ENCODE measurements at places on chromosomes 3 and 15.

DNA sequence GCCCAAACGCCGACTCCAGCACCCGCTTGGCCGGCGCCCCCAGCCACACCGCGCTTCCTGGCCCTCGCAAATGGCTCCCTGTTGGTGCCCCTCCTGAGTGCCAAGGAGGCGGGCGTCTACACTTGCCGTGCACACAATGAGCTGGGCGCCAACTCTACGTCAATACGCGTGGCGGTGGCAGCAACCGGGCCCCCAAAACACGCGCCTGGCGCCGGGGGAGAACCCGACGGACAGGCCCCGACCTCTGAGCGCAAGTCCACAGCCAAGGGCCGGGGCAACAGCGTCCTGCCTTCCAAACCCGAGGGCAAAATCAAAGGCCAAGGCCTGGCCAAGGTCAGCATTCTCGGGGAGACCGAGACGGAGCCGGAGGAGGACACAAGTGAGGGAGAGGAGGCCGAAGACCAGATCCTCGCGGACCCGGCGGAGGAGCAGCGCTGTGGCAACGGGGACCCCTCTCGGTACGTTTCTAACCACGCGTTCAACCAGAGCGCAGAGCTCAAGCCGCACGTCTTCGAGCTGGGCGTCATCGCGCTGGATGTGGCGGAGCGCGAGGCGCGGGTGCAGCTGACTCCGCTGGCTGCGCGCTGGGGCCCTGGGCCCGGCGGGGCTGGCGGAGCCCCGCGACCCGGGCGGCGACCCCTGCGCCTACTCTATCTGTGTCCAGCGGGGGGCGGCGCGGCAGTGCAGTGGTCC is 3.5 kb downstream of the ISLR2 start:
- no peak for DNase-seq

DNA sequence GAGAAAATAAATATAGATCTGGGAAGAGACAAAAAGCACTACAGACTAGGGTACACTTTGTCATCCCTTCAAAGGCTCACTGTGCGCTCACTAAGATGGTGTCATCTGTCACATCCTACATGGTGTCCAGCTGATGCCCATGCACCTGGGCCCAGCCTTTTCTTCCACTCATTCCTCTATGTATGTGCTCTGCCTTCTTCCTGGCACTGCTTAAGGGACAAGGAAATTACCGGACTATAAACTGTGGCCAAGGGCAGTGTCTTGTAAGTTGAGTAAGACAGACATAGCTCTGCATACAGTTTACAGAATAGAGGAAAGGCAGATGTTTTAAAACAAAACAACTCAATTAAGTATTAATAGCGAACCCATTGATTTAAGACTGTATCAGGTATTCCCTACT is 52.9 kb downstream of the ARHGAP31 start:
- DNase-seq = no peak

GRCh38 chr15:62212741-62213140 is 47.7 kb upstream of the C2CD4B start:
- no peak for DNase-seq

DNA sequence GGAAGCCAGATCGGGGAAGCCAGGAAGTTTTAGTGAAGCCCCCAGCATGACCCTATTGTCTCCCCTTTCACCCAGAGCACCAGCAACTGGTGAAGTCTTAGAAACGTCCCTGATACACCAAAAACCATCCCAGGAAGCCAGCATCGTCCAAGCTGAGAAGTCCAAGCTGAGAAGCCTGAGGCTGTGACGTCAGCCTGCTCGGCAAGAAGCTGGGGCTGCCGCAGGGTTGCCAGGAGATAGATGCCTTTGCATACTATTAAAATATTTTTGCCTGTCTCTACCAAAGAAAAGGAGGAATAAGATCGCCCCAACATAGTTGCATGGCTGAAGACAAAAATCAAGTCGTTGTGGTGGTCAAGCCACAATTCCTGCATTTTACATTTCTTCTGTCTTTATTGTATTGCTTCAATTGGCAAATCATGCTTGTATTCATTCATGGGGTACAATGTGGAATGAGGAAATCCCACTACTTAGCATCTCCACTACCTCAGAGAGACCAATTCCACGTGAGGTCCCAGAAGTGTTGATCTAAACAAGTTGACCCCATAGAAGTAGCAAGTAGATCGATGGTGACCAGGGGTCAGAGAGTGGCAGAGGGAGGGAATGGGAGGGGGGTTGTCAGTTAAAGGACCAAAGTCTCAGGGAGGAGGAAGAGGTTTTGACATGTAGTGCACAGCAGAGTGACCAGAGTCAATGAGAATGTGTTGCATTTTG is 19.6 kb upstream of the EMC3 start:
- no peak for DNase-seq

GRCh38 chr3:132254076-132254755 is 63.0 kb upstream of the ACP3 start:
- no peak for DNase-seq

Measured in upper lobe of left lung (tissue), 6 donors.